ENCODE measurements at places on chromosomes 7 and 10.

- DNase-seq: no peak
Measured at GRCh38 chr7:117077658-117078057, 124.4 kb downstream of the ST7 start.

- DNase-seq: no peak
Measured at GRCh38 chr10:34213193-34213804, 601.8 kb downstream of the PARD3 start.

DNA sequence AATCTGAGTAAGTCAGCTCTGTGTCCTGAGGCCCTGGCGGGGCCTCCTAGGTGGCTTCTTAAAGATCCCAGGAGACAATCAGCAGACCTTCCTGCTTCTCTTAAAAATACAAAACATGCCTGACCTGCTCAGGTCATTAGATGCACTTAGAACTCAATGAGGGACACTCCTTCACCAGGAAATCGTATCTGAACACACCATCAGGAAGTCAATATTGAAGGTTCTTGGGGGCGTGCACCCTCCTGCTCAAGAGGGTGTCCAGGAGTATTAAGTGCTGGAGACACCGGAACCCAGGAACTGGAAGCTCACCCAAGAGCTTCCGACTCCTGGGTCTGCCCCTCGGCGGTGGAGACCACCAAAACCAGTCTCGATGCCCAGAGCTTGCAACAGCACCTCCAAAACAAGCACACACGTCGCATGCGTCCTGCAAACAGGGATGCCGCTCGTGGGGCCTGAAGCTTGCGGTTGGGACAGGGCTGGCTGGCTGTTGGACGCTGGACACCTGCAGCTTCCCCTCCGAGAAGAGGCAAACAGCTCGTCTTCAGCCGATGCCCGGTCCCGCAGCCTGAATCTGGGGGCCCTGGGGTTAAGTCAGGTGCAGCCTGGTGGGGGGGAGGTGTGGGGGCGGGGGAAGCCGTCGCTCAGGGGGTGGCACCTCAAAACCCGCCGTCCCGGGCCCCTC is 803 bp downstream of the RAPGEF5 start:
- DNase-seq: peak; percentile 19

DNA sequence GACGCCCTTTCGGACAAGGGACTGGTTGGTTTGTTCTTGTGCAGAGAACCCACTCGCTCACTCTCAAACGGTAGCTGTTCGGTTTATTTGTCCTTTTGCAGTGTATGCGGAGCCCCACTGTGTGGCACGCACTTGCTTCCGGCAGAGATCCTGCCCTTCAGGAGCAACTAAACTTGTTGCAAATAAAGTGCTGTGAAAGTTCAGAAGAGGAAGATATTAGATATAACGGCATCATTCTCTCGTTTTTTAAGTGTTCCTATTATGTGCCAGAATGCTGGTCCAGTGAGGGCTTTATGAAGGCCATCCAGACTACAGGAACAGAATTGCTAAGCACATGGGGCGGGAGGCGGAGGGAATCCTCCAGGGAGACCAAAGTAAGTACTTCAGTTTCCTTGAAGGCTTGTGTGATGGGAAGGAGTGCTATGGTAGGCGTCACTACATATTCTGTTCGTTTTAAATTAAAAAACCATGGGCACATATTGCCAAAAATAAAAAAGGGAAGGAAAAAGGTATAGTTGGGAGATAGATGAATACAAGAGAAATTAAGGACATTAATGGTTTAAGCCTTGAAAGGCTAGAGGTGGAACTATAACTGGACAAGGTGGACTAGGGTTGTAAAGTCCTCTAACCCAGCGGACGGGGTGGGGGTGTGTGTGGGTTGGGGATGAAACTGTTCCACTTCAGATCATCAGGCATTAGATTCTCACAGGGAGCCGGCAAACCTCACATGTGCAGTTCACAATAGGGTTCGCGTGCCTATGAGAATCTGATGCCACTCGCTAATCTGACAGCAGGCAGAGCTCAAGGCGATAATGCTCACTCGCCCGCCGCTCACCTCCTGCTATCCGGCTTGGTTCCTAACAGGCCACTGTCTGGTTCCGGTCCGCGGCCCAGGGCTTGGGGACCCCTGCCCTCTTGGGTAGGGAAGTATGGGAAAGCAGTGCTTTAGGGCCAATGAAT is 704 bp upstream of the ERLIN1 start:
- DNase-seq: peak; percentile 9

GRCh38 chr10:89442289-89442688 is 27.9 kb downstream of the IFIT5 start:
- no peak for DNase-seq

DNA sequence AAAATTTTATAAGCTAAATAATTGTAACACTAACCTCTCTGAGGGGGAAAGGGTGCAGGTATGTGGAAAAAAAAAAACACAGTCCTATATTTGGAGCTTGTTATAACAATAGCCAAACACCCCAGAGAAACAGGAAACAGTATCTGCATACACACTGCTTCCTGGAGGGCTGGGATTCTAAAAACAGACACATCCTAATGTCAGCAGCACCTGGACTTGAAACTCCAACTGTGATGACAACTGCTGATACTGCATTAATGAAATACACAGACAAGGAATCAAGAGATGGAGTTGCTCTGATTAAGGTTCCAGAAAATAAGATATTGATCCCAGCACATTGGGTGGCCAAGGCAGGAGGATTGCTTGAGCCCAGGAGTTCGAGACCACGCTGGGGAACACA is 9.3 kb downstream of the DAGLB start:
- no peak for DNase-seq
